ENCODE measurements at places on chromosomes 12 and 14. TPM values are rescaled to one million over a fixed set of nuclear protein-coding genes. Genes with fewer than 3 reads are reported as not detected.

- no peak for DNase-seq
These were observed 40.8 kb downstream of the GPR65 start for GRCh38 chr14:88045705-88046104.

- no peak for DNase-seq
These were observed 32.3 kb downstream of the RAD51B start for GRCh38 chr14:67851785-67852410.

Gene LRRC10
- not detected for total RNA-seq

DNA sequence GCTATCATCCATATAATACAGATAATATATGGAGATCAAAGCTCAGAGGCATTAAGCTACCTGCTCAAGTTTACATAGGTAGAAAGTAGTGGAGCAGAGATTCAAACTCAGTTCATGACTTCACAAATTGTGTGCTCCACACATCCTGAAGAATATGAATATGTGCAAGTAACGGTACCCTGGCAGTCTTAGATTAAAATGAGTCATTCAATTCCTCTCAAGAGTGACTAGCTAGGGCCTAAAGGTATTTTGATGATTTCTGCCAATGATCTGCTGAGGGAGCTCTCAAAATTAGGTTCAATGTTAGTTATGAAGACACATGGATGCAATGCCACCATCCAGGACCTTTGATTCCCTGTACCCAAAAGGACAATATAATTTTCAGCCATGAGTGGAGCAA is 58.9 kb downstream of the GRIP1 start:
- DNase-seq, result peak; percentile 21

DNA sequence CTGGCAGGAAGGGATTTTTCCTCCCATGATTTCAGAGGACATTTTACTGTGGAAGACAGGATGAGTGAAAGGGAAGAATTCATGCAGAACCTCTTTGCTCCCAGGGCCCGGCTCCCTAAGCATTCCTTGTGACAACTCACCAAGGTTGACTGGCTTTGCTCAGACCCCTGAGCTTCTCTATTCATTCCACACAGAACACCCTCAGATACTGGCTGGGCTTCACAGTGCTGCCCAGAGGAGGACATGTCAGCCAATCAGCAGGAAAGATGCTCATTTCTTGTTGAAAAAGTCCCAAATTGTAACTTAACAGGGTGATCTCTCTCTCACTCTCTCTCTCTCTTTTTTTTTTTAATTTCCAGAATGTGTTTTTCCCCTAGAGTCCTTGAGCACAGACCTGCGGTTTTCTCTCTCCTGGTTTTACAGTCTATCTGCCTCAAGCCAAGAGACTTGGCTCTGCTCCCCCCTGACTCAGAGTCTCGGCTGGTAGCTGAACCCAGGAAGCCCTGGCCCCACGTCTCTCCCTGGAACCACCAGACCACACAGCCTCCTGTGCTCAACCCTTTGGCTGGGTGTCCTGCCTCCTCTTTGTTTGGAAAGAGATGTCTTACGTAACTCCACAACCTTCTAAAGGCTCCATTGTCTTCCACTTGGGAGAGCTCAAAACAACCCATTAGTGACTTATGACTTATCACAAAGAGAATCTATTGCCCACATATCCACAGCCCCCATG is 43.9 kb downstream of the SSPN start:
- DNase-seq, result peak; percentile 100

Gene AKT1
- 148 TPM for total RNA-seq

DNA sequence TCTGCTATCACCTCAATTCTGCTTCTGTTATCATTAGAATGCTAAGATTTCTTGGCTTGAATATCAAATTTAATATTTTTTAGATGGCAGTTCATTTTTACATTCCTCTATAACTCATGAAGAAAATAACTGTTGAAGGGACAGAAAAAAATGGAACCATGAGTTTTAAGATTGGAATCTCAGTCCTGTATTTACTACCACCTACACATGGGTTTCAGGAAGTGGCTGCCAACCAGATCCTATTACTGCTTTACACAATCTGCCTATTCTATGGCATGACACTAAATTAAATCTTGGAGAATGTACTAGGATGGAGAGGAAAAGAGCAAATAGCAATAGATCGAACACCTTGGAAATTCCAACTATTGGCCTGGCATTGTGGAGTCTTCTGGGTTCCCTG is 140.8 kb downstream of the DUSP6 start:
- peak; percentile 33 for DNase-seq

- DNase-seq, result no peak
These were observed 78.6 kb downstream of the BHLHE41 start for GRCh38 chr12:26046203-26046602.

Measured in astrocyte (in vitro differentiated cells and primary cell).